ENCODE measurements at places on chromosomes 6 and 20.

- DNase-seq = no peak
These were observed 494.8 kb upstream of the SOX4 start for GRCh38 chr6:21098744-21099143.

DNA sequence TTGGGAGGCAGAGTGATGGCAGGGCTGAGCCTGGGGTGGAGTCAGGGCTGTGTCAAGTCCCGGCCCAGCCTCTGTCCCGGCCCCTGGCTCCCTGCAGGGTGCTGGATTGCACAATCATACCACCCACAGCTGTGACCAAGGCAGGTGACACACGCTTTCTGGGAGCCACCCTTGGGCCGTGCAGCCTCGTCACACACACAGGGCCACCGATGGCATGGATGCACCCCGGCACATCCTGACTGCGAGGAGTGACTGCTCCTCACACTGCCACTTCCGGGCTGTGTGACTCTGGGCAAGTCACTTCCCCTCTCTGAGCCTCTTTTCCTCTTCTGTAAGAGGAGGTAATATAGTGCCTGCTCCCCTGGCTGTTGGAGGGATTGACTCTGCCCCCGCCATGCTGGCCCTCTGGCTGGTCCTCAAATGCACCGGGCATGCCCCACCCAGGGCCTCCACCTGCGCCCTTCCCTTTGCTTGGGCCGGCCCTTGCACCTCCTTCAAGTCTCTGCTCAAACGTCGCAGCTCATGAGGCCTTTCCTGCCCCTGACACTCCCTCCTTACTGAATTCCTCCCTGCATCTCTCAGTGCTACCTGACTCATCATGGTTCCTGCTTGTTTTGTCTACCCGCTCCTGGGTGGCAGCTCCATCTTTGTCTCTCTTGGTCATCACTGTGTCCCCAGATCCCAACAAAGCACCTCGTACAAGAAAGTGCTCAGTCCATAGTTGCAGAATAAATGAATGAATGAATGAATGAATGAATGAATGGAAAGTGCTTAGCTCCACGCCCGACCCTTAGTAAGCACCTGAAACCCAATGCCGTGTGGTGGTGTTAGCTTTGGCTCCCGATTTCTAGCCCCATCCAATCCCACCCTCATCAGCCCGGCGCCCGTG, 93.5 kb downstream of the CEBPB start:
- peak; percentile 79 for DNase-seq

GRCh38 chr20:2299301-2299700, 3.5 kb downstream of the TGM3 start:
- peak; percentile 66 for DNase-seq

DNA sequence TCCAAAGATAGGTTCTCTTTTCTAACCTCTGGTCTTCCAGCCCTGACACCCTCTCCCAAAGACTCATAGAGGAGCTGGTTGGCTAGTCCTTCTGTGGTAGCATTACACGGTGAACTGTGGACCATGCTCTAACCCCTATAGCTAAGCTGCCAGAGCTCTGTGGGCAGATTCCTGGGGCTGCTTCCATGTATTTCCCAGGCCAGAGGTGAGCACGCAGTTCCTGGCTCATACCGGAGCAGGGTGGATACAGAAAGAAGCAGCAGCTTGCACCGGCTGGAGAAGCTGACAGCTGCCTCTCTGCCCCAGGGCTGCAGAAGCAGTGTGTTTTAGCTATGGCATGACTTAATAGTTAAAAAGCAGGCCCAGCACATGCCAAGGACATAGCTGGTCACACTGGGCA, 84.1 kb upstream of the FOXP4 start:
- DNase-seq = no peak

GRCh38 chr6:13072686-13073347, 255.5 kb downstream of the TBC1D7 start:
- no peak for DNase-seq

DNA sequence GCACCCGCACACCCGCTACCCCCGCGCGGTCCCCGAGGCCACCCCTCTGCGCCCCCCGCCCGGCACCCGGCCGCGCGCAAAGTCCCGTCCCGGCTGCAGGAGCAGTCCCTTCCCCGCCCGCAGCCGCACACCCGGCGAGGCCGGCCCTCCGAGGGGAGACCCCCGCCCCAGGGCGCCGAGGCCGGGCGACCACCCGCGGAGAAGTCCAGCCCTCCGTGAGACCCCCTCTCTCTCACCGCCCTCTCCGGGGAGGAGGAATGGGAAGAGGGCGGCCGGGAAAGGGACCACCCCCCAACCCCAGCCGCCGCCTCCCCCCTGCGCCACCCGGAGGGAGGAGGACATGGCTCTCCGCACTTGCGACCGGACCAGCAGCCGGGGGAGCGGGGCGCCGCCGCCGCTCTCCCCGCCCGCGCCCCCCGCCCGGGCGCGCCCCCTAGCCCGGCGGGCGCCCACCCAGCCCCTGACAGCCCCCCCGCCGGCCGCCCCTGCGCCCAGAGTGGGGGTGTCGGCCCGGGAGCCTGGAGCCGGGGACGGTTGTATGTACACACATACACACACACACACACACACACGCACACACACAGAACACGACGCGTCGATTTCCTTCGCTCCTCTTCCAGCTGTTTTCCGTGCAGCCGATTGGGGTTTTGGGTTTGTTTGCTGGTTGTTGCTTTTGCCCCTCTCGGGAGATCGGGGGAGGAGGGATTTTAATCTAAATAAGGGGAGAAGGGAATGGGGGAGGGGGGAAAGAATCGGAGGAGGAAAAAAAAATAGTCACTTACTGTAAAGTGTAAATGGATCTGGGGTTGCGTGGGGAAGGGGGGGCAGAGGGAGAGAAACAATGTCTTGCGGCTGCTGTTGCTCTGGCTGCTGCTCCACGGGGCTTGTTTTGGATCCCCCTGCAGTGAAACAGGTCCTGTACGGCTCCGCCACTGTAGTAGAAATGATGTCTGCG, at the start of gene ATXN1:
TSS of gene ATXN1 (minus strand) at position 945 of the 955 bp plus-strand sequence.
- peak; percentile 62 for DNase-seq

- DNase-seq = no peak
These were observed 99.8 kb downstream of the HIVEP2 start for GRCh38 chr6:142845143-142845571.
